ENCODE measurements at places on chromosomes 16 and 17. TPM values are rescaled to one million over a fixed set of nuclear protein-coding genes. Genes with fewer than 3 reads are reported as not detected.
A peak's percentile ranks its signal among the peaks of the same experiment; 100 is the strongest.

Gene CCL4
- total RNA-seq, result 0.16 TPM

- peak; percentile 86 for DNase-seq
Observed at GRCh38 chr16:85123891-85124635, 11.8 kb upstream of the CIBAR2 start.

DNA sequence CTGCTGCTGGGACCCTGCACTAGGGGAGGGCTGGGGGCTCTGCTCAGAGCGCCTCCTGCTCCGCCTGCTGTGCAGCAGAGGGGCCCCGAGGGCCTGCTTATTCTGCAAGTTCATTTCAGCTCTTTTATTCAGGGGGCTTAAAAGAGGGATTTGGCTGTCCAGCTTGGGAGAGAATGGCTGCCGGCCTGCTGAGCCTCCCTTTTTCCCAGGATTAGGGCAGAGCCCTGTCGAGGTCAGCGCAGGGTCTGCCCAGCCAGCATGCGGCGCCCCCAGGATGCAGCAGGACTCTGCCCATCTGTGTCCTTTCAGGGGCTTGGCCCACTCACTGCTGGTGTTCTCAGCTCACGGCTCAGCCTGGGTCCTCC, 1.1 kb downstream of the SMIM5 start:
- no peak for DNase-seq

Gene ALG1
- total RNA-seq, result 13.2 TPM

GRCh38 chr16:4924593-4925292, 12.2 kb downstream of the PPL start:
- no peak for DNase-seq

GRCh38 chr16:5776876-5777275, 679.3 kb upstream of the EEF2KMT start:
- DNase-seq, result no peak

GRCh38 chr16:17744921-17745572, 274.3 kb upstream of the XYLT1 start:
- no peak for DNase-seq

- DNase-seq, result no peak
Observed at GRCh38 chr17:67058036-67058435, 13.7 kb downstream of the CACNG1 start.

Gene SLC6A4
- 0.36 TPM for total RNA-seq

Data from sigmoid colon (tissue), 7 donors.